NCI-H1092 (cell line): ENCODE measurements at places on chromosomes 16 and 17.

DNA sequence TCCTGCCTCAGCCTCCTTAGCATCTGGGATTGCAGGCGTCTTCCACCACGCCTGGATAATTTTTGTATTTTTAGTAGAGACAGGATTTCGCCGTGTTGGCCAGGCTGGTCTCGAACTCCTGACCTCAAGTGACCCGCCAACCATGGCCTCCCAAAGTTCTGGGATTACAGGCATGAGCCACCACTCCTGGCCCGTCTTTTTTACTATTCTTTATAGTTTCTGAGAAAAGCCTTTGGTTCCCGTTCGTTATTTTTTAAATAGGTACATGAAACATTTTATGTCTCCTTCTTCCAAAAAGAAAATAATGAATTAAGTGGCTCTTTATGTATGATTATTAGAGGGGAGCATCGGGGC lies 570 bp upstream of the BCO1 start:
- DNase-seq = no peak

DNA sequence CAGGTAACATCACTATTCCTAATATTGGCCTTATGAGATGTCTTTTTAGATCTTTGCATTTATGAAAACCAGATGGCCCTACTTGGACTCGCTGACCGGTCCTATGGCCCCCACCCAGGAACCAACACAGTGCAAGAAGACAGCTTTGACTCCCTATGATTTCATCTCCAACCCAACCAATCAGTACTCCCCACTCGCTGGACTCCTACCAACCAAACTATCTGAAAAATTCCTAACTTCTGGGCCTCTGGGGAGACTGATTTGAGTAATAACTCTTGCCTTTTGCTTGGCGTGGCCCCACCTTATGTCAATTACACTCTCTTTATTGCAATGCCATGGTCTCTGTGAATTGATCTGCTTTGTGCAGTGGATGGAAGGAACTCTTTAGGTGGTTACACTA lies 828.9 kb downstream of the CDH11 start:
- DNase-seq = no peak

DNA sequence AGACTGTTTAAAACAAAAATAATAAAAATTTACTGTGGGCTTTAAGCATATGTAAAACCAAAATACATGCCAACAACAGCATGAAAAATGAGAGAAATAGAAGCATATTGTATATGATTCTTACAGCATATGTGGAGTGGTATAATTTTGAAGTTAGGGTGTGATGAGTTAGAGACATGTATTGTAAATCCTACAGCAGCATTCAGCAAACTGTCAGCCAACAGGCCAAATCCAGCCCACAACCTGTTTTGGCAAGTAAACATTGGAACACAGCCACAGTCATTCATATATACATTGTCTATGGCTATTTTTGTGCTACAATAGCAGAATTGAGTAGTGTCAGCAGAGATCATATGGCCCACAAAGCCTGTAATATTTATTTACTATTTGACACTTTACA lies 42.3 kb downstream of the ZNF18 start:
- DNase-seq = no peak

GRCh38 chr16:56910654-56911539 lies 21.0 kb upstream of the HERPUD1 start:
- no peak for DNase-seq

GRCh38 chr17:33125552-33125950 lies 133.9 kb downstream of the SPACA3 start:
- DNase-seq = peak; percentile 23

GRCh38 chr17:73228748-73229236 lies 32.9 kb downstream of the CPSF4L start:
- DNase-seq = no peak

GRCh38 chr16:353404-354290 lies 1.1 kb upstream of the AXIN1 start:
- DNase-seq = no peak

DNA sequence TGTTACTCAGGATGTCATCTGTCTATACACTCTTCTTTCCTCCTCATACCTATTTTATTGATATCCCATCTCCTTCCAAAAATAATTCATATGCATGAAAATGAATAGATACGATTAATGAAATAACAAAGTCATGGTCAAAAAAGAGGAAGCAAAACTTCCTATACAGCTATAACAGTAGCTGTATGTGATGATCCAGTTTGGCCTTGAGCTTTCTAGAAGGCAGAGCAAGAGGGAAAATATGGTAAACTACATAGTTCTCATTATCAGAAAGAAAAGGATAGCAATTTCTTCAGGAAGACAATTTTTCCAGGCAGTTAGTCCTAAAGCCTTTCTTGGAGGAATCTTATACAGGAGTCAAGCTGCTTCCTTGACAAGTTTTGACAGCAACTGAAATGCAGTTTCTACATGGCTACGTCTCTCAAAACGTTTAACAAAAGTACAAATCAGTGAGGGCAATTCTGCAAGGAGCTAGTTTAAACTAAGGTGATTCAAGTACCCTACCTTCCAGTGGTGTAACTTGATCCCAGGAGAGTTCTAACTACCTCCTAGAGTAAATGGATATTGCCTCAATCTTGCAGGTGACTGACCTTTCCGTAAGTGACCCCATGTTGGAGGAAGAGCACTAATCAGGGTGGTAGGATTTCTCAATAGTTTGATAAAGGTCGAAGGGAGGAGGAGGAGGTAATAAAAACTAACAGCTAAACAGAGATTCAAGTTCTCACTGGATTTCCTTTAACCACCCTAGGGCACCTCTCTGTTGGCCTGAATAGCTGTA lies 1.0 kb downstream of the SPAG5 start:
- DNase-seq = no peak

- DNase-seq = no peak
These were observed 18.9 kb downstream of the CDR2 start for GRCh38 chr16:22355487-22355908.

DNA sequence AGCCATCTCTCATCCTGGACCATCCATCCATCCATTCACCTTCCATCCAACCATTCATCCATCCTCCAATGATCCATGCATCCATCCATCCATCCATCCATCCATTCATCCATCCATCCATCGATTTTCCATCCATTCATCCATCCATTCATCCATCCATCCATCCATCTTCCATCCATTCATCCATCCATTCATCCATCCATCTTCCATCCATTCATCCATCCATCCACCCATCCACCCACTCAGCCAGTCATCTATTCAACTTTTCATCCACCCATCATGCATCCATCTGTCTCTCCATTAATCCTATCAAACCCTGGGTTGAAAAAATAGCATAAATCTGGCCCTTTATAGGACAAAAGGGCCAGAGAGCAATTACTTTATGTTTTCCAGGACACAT lies 158.3 kb upstream of the WSCD1 start:
- no peak for DNase-seq

- no peak for DNase-seq
These were observed 166.9 kb downstream of the C16orf95 start for GRCh38 chr16:87150262-87150661.

DNA sequence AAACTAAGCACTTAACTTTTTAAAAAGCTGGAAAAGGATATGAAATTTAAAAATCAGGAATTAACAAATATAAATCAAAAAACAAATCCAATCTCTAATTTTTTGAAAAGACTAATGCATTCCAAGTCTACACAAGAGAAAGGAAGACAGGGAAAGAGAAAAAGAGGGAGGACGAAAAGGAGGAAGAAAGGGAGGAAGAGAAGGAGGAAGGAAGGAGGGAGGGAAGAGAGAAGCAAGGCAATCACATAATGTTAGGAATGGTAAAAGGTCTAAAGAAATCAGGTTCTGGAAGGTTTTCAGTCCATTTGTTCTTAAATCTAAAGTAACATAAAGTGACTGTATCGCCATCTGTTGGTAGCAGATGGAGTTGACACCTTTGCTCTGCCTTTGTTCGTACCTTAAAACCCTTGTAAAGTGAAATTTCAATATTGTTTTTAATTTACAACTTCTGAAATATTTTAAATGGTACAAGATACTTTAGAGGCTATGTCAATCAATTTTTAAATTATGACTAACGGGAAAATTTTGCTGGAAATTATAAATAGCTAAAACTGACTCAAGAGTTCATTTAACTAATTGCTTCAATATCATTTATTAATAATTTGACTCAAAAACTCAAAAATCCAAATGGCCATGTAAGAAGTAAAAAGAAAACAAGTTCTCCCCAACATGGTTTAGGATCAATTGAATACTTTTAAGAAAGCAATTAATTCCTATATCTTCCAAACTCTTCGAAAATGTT lies 20.4 kb upstream of the CDYL2 start:
- peak; percentile 1 for DNase-seq

DNA sequence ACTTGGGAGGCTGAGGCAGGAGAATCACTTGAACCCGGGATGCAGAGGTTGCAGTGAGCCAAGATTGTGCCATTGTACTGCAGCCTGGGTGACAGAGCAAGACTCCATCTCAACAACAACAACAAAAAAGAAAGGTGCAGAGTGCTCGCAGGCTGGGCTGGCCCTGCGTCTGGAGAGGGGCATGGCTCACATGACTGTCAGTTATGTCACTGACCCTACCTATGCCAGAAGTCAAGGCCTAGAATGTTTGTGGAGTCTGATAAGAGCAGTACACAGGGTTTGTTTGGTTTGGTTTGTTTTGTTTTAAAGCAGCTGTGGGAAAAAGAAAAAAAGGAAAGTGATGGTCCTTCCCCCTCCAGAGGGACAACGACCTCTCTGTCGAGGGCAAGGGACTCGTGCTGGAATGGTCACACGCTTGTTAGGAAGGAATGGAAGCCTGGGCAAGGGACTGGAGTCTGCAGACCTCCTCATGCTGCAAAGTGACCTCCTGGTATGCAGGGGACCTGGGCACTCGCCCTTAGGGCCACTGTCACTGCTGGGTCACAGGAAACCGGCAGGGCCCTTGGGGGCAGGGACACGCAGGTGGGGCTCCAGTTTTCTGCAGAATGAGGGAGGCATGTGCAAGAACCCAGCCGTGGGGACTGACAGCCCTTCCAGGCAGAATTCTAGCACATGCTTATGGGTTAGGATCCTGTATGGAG lies 10.1 kb upstream of the OSGIN1 start:
- no peak for DNase-seq

- DNase-seq = no peak
These were observed 27.0 kb upstream of the CAPNS2 start for GRCh38 chr16:55539488-55539887.

- no peak for DNase-seq
These were observed 180.5 kb downstream of the VPS53 start for GRCh38 chr17:534071-534691.

GRCh38 chr17:76385892-76386786 lies 1.7 kb downstream of the SPHK1 start:
- DNase-seq = peak; percentile 43

GRCh38 chr16:24440306-24440705 lies 99.1 kb upstream of the RBBP6 start:
- DNase-seq = no peak

DNA sequence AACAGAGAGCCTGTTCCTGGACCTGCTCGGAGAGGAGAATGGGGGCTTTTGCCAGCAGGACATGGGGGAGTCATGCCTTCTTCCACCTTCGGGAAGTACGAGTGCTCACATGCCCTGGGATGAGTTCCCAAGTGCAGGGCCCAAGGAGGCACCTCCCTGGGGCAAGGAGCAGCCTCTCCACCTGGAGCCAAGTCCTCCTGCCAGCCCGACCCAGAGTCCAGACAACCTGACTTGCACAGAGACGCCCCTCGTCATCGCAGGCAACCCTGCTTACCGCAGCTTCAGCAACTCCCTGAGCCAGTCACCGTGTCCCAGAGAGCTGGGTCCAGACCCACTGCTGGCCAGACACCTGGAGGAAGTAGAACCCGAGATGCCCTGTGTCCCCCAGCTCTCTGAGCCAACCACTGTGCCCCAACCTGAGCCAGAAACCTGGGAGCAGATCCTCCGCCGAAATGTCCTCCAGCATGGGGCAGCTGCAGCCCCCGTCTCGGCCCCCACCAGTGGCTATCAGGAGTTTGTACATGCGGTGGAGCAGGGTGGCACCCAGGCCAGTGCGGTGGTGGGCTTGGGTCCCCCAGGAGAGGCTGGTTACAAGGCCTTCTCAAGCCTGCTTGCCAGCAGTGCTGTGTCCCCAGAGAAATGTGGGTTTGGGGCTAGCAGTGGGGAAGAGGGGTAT lies 39.3 kb upstream of the IL21R start:
- no peak for DNase-seq

- DNase-seq = no peak
These were observed 336.5 kb downstream of the C16orf95 start for GRCh38 chr16:86980644-86981043.
